T-helper 1 cell (primary cell): ENCODE measurements at places on chromosomes 7 and 10.

DNA sequence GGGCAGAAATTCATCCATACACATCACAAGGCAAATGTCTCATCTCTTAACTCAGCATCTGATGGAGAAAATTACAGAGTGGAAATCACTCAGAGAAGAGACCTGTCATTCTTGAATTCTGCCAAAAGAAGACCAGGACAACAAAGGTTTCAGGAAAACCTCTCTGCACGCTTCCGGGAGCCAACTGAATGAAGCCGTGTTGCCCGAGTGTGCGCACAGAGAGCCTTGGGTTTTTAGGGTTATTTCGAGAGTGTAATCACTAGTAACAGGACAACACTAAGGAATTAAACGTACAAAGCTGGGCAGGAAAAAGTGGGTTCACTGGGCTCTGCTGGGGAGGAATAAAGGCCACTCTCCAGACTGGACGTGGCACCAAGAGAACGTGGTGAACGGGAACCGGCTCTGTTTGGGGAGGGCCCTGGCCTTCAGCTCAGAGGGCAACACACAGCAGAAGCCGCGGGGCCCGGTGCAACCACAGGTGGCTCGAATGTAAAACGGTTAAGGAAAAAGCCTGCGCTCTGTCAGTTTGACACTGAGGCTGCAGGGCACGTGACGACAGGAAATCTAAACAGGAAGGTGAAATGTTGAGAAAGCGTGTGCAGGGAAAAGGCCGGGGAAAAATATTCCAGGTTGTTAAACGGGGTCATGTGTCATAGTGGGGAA is 331.5 kb downstream of the DNAJB6 start:
- no peak for DNase-seq

GRCh38 chr10:121322046-121322445 is 276.2 kb downstream of the FGFR2 start:
- DNase-seq: no peak

GRCh38 chr7:33079096-33079495 is 16.5 kb upstream of the NT5C3A start:
- no peak for DNase-seq

GRCh38 chr10:111956841-111957240 is 226.7 kb downstream of the GPAM start:
- DNase-seq: no peak

DNA sequence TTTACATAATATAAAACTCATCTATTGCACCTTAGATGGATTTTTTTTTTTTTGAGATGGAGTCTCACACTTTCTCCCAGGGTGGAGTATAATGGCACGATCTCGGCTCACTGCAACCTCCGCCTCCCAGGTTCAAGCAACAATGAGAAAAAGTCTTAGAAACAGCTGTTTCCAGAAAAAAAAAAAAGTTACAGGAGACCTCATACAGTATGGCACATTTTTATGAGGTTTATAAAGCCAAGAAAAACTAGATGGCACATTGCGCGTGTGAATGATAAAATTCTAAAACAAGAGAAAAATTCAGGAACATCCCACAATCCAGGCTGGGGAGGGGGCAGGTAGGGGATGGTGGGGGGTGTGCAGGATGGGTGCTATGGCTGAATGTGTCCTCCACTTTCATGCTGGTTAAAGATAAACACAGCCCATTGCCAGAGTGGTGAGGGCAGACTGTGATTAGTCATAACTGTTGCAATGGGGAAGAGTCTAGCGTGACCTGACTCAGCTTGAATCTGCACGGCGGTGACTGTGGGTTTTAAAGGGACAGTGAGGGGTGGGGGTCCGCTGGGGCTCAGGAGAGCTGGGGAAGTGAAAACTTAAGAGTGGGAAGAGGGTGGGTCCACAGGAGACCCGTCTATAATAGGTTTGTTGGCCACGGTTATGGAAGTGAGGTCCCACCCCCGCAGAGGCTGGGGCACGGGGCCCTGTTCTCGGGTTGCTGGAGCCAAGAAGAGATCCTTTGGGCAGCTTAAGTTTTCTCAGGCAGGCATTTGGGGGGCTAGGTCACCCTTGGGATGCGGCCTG is 11.9 kb upstream of the LRRC27 start:
- DNase-seq: no peak

DNA sequence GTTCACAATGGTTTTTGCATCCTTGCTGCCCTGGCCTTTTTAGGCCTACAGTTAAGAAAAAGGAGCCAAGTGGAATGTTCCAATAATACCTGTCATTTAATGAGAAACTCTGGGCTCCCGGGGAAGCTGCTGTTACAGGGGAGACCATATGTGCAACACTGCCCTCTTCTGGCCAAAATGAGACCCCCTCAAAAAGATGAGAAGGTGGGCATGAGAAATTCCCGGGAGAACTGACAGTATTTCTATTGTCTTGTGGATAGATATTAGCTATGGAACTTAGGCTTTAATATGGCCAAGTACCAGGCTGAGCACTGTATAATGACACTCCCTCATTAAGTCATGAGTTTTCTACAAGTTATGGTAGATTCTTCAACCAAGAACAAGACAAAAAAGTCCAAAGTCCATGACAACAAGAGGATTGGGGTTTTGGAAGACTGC is 99.4 kb downstream of the CCDC3 start:
- no peak for DNase-seq

DNA sequence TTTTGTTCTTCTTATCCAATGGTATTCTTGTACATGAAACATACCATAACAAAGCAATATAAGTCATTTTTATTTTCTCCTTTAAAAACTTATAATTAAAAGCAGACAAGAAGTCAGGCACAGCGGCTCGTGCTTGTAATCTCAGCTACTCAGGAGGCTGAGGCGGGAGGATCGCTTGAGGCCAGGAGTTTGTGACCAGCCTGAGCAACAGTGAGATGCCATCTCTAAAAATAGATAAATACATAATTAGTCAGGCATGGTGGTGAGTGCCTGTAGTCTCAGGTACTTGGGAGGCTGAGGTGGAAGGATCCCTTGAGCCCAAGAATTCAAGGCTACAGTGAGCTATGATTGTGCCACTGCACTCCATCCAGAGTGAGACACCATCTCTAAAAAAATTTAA is 195.1 kb upstream of the FZD1 start:
- no peak for DNase-seq

GRCh38 chr7:106206826-106207541 is 77.8 kb downstream of the NAMPT start:
- DNase-seq: no peak

DNA sequence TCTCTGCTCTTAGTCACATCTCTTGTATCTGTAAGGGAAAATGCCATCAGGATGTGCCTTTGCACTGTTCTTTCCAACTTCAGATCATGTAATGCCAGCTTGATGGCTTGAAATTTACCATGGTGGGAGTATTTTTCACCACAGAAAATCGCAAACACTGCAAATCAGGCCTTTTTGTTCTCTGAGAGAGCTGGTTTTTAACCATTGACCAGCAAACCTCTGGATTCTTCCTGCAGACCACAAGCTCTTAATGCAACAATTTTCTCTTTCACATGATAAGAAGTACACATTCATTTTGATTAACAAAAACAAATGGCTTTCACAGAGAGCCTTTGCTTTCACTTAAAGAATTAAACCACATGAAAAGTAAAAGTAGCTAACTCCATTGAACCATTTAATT is 145.4 kb upstream of the NEBL start:
- DNase-seq: no peak

DNA sequence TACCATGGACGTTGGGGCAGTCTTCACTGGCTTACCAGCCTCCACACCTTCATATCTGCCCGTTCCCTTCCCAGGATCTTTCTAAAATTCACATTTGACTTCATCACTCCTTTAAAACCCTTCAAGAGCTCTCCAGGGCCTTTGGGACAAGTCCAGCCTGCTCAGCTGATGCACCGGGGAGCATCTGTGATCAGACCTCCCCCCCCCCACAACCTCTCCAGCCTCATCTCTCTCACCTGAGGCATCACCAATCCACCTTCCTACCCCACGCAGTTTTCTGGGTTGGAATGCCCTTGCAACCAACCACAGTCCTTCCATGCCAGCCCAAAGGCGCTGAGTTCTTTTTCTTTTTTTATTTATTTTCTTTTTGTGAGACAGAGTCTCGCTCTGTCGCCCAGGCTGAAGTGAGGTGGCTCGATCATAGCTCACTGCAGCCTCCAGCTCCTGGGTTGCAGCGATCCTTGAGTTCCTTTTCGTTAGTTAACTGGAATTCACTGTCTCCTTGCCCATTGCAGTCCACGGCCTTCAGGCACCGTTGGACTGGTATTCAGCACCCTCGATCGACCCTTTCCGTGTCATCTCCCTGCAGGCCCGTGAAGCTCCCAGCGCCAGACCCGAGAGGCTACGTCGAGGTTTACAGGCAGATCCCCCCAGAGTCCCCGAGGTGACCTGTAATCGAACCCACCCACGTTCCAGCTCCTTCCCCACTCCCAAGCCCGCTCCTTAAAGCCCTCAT is 654 bp downstream of the ALKBH4 start:
- DNase-seq: no peak

GRCh38 chr7:30511494-30511893 is 6.9 kb upstream of the GGCT start:
- no peak for DNase-seq

- DNase-seq: no peak
These were observed 27.7 kb downstream of the ADGRA1 start for GRCh38 chr10:133115453-133115842.

DNA sequence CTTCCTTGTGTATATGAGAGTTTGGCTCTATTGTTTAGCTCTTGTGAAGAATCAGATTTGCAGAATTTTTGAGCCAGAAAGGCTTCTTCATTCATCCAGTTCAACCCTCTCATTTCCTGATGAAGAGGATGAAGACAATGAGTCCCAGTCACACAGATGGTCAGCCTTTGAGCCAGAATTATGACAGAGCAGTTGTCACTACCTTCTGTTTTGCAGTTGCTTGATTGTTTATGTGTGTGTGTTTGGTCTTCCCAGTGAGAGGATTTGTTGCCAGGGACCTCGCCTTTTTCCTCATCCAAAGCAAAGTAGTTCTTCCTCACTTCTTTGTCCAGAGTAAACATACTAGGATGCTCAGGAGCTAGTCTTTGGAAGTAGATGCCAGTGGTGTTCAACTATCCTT is 15.6 kb downstream of the MDFIC start:
- no peak for DNase-seq

DNA sequence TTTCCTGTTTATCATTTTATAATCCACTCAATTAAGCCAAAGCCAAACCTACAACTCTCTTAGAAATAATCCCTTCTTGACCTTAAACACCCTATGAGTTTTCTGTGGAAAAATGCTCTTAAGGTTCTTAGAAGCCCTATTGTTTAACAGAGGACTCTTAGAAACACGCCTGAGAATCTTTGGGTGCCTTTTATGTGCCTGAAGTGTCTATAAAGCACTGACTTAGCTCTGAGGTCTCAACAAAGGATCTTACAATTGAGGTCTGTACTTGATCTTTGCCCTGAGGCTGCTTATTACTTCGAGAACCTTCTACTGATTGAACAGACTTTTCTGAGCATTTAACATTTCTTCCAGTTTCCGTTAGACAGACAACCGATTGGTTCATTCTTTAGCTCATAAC is 353.3 kb upstream of the SORCS1 start:
- no peak for DNase-seq

DNA sequence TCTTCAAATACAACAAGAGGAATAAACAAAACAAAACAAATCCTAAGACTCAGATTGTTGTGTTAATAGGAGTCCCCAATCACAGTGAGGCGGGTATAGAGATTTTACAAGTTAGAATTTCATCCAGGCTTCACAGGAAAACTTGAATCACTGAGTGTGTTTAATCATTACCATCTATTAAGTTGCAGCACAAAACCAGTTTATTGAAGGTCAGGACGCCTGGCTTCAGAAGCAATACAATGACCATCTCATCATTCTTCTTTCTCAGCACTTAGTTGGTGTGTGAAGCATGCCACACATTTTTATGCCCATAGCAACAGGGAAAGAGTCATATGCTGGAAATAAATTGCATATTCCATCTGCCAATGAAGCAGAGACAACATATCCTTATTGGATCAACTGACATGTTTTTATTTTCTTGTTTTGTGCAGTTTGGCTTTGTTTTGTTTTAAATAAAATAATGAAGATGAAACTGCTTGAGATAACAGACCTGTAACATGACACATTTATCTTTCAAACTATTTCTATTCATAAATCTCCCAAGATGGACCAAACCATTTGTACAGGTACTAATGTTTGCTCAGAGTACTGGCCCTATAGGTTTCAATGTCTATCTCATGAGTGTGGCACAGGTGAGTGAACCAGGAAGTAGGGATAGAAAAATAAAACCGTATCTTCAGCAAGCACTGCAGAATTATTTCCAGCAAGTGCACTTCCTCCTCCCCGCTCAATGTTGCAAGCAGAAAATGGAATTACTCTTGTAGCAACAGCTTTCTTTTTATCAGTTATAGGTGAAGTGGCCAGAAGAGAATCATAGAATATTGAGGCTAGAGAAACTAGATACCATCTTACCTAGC is 40.4 kb downstream of the TAC1 start:
- DNase-seq: no peak

GRCh38 chr7:19062216-19062615 is 55.2 kb downstream of the TWIST1 start:
- DNase-seq: no peak

DNA sequence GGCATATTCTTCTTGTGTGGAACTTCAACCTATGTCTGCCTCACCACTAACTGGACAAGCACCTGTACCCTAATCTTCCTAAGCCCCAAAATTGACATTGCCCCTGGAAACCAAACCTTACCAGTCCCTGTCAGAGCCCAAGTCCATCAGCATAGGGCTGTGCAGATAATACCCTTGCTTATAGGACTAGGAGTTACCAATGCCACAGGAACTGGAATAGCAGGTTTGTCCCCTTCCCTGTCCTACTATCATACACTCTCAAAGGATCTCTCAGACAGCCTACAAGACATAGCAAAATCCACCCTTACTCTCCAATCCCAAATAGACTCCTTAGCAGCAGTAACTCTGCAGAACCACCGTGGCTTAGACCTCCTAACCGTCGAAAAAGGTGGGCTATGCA is 19.8 kb downstream of the ZNF107 start:
- no peak for DNase-seq

GRCh38 chr10:77530011-77530410 is 107.6 kb downstream of the KCNMA1 start:
- no peak for DNase-seq

GRCh38 chr7:65379318-65379717 is 5.7 kb downstream of the ZNF92 start:
- no peak for DNase-seq

DNA sequence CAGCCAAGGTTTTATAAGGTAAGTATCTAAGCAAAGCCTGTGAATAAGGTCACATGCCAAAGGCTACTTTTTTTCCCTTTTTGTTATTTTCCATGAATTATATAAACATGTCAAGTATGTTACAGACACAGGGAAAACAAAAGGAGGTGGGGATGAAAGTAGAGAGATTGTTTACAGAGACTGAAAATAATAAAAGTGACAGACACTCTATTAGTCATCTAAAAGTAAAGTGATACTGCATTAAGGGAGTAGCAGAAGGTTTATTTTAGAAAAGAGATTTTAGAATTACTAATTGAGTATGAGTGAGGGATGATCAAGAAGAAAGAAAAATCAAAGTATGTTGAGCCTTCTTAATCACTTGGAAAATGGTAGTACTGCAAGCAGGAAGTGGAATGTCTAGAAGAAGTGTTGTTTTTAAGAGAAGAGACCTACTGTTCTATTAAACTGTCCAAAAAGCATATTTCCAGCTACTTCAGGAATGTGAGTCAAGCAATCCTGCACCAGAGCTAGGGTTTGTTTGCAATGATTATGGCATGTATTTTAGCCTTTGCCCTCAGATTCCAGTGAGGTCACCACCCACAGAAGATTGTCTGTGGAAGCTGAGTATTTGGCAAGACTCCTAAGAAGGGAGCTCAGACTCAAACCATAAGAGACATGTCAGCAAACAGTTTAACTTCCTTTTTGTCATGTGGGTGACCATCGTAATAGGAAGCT is 177.9 kb upstream of the PLXDC2 start:
- no peak for DNase-seq

GRCh38 chr10:77590344-77591237 is 47.0 kb downstream of the KCNMA1 start:
- no peak for DNase-seq
